ENCODE measurements at places on chromosomes 1 and 21.

GRCh38 chr1:37845786-37846185 is 13.6 kb downstream of the MTF1 start:
- no peak for DNase-seq

- no peak for DNase-seq
Measured at GRCh38 chr1:102315096-102315495, 318.4 kb upstream of the OLFM3 start.

GRCh38 chr21:31546443-31547170 is 112.9 kb upstream of the SOD1 start:
- DNase-seq: no peak

DNA sequence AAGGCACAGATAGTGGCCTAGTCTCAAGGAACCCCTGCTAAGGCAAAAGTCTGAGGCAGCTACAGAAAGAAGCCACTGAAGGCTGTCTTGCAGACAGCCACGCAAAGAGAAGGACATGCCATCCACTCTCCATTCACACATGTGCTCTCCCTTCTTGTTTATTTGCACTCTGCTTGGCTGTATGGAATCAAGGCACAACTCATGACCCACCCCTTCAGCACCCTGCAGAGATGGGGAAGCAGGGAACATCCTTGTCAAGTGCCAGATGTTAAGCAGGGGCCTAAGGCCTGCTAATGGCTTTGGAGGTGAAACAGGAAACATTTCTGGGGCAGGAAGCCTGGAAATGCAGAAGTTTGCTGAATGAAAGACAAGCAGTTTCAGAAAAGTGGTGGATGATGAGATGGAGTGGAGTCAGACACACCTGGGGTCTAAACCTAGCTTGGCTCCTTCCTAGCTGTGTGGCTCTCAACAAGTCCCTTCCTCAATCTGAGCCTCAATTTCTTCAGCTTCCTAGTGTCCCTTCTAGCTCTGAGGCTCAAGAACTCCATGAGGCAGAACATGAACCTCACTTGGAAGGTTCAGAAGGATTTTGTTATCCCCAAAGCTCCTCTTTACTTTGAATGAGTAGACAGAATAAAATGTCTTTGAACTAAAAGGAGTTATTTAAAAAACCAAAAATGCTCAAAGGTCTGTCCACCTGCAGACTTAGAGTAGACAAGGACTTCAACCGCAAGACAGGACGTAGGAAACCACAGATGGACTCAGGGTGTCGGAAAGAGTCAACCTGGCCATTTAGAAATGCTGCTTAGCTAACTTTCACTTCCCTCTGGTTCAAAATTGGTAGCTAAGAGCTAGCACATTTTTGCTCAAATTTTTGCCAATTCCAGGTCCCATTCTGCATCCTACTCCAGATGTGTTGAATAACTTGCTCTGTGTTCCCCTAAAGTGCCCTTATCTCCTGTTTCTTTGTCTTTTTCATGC is 283.1 kb downstream of the PLPP3 start:
- no peak for DNase-seq

GRCh38 chr1:66778969-66779368 is 22.1 kb downstream of the INSL5 start:
- no peak for DNase-seq

DNA sequence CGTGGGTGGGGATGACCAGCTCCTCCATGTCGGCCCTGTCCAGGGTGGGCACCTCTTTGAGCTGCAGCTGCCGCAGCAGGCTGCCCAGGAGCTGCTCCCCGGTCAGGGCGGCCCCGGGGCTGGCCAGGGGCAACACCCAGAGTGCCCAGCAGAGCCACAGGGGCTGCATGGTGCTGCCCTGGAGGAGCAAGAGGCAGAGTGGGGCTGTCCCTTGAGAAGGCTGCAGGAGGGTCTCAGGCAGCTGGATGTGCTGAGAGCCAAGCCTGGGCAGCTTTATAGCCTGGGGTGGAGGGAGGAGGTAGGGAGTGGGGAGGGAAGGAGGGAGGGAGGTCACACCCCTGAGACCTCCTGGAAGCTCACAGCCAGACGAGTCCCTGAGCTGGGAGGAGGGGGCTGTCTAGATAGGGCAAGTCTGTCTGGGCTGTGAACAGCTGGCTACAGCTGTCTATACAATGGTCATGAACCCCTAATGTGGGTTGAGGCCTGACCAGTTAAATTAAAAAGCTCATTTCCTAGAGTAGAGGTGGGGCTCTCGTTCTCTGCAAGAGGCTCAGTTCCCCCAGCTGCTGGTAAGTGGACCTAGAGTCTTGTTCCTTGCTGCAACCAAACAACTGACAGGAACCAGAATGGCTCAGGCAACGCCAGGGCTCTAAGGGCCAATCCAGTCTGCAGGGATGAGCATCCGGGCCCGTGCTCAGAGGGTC is at the start of gene LEFTY1:
Gene LEFTY1, minus strand, starts transcription at position 249 of the 704 bp plus-strand sequence. Its CDS starts 80 bp downstream, at position 169.
- no peak for DNase-seq

GRCh38 chr1:109819906-109820305 is 56.2 kb upstream of the EPS8L3 start:
- DNase-seq: no peak

GRCh38 chr21:45764792-45765191 is 121.3 kb downstream of the PCBP3 start:
- no peak for DNase-seq

- DNase-seq: no peak
Measured at GRCh38 chr1:108701176-108701849, 9.2 kb downstream of the PRPF38B start.

DNA sequence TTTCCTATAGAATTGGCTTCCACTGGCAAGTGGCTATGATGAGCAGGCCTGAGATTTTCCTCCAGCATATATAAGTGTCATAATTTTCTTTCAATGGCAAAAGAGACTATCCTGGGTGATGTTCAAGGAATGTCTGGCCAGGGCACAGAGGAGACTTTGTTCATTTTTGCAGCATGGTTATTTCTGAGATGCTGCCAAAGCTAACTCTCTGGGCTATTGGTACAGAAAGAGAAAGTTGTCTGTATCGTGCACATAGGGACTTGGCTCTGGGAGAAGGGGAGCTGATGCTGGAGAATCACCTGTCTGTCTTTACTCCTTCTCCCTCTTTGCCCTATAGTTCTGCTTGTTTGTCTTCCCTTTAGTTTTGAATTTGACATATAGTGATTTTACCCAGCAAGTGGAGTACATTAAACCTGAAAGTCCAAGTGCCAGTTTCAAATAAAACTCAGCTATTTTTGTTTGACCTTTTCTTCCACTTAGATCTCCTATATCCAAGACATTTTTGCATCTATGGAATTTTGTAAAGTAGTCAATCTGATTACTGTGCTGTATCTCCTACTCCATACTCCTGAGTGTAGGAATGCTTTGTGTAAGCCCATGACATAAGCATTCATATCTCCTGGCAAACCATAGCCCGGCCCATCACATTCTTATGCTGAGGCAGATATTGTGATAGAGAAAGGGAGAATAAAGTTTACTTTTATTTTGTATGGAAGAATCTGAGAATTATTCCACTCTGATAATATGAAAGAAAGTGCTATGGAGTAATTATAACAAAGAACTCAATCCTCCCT is 3.9 kb downstream of the FNDC7 start:
- DNase-seq: no peak

- DNase-seq: no peak
Measured at GRCh38 chr1:243964915-243965314, 86.2 kb upstream of the ZBTB18 start.

- no peak for DNase-seq
Measured at GRCh38 chr21:38363693-38364092, 106.9 kb downstream of the KCNJ15 start.

DNA sequence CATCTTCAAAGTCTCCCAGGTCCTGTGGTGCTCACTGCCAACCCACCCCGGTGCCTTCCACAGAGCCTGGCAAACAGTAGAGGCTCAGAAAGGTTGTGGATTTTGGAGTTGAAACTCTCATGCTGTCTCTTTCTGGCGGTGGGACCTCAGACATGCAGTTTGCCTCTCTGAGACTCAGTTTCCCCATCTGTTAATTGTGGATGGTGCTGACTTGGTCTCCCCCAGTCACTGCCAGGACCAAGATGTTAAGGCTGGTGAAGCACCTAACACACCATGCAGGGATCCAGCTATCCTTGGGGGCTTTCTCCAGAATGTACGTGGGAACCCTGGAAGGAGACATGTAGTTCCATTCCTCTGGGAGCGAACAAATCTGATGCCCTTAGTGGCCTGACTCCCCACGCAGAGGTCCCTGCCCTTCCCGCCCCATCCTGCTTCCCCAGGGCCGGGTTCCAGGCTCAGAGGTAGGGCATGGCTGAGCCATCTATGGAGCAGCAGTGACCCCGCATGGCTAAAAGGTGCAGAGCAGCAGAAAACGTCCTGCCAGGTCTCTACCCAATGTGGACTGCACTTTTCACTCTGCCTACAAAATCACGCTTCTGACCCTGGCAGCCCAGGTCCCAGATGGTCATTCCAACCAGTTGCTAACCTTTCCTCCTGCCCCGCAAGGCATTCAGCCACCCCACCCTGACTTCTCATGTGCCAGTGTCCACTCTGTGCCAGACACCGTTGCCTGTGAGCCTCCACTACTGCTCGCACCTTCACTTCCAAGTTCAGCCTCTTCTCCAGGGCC is 9.2 kb upstream of the TTC22 start:
- peak; percentile 49 for DNase-seq

GRCh38 chr1:31509124-31510072 is 66.9 kb upstream of the TINAGL1 start:
- DNase-seq: no peak

DNA sequence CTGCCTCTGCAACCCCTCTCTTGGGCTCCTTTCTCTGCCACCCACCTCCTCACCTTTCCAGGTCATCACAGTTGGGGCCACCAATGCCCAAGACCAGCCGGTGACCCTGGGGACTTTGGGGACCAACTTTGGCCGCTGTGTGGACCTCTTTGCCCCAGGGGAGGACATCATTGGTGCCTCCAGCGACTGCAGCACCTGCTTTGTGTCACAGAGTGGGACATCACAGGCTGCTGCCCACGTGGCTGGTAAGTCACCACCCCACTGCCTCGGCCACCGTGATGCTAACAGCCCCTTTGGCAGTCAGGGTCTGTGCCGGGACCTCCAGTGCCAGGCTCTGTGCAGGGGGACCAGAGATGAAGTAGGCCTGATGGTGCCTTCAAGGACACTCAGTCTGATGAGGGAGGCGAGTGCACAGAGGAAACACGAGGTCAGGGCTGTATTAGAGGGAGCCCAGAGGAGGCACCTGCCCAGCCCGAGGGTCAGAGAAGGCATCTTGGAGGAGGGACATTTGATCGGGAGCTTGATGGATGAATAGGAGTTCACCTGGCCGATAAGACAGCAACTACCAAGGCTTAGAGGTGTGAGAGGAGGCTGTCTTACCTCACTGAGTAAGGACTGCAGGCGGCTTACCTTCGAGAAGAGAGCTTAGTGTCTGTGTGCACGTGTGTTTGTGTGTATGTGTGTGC is 18.1 kb downstream of the PCSK9 start:
- no peak for DNase-seq

DNA sequence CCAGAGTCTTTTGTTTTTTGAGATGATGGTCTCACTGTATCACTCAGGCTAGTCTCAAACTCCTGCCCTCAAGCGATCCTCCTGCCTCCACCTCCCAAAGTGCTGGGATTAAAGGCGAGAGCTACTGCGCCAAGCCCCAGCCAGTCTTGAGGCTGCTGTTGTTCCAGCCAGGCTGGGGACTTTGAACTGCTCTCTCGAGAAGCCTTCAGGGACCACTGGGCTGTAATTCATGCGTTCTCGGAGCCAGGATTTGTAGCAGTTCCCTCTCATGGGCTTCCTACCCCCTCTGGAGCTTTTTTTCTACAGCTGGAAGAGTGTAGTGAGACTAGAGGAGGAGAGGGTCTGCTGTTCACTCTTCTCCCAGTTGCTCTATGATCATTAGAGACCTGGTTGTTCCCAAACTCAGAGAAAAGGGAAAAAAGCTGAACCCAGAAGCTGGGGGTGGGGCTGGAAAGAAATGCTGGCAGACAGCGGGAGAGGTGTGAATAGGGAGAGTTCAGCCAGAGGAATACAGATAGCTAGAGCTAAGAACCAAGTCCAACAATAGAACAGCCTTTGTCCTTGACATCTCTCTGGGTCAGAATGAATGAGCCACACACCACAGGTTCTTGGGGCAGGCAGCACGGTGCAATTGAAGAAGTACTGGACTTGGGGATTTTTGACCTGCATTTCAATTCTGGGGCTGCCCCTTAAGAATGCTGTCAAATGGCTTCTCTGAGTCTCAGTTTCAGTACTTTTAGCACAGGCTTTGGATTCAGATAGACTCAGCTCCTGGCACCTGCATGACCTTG is 13.2 kb upstream of the SLC41A1 start:
- DNase-seq: no peak

DNA sequence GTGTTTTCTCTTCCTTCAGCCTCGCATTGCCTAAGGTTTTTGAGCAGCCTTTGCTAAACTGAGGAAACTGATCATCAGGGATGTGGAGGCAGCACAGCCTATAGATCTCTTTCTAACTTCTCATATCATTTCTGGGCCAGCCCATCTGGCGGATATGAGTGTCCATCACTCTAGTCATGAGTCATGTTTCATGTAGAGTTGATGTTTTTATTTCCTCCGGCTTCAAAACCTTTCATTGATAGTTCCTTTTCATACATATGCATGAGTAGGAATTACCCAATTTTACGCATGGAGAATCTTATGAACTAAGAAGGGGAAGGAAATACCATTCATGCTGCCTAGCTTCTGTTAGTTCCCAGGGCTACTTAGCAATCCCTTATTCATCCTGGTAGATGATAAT is 66.3 kb downstream of the SPATA46 start:
- no peak for DNase-seq

DNA sequence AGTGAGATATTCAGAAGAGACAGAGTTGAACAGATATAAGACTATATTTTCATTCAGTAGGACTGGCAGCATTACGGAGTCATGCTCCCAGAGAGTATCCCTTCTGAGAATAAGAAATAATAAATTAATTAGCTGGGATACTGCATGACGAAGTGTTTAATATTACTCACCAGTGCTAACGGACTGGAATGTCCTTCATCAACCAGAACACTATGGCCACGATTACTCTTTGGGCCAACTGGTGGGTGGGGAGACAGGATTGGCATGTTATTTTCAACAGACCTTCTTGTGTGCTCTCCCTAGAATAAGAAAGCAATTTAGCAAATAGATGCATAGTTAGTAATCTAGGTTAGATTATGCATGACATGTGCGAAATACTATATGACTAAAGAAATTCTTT is 32.4 kb downstream of the ERICH3 start:
- DNase-seq: no peak

- DNase-seq: no peak
Measured at GRCh38 chr1:20348326-20348915, 57.7 kb downstream of the VWA5B1 start.

- DNase-seq: no peak
Measured at GRCh38 chr1:220876511-220877376, 2.5 kb upstream of the HLX start.

- no peak for DNase-seq
Measured at GRCh38 chr1:15224259-15224869, 22.7 kb upstream of the FHAD1 start.

- no peak for DNase-seq
Measured at GRCh38 chr1:197967066-197967465, 49.9 kb downstream of the LHX9 start.

DNA sequence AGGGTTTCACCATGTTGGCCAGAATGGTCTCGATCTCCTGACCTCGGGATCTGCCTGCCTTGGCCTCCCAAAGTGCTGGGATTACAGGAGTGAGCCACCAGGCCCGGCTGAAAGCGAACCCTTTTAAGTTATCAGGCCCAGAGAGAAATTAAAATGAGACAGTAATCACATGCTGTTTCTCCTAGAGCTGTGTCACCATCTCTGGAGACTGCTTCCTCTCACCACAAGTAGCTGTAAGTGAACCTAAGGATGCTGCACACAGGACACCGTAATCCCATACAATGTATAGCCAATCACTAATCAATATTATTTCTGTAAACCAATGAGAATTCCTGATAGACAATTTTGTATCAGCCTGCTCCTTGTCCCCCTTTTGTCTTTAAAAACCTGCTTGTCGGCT is 5.7 kb upstream of the CSTB start:
- no peak for DNase-seq

GRCh38 chr1:24795236-24795635 is 50.0 kb downstream of the CLIC4 start:
- no peak for DNase-seq
